ENCODE measurements at places on chromosomes 6 and 20.

- DNase-seq, result no peak
Observed at GRCh38 chr6:131948692-131949619, 2.2 kb downstream of the CCN2 start.

GRCh38 chr6:39053016-39053624 lies 4.5 kb downstream of the GLP1R start:
- DNase-seq, result no peak

GRCh38 chr6:44618371-44618770 lies 230.9 kb downstream of the CDC5L start:
- no peak for DNase-seq

DNA sequence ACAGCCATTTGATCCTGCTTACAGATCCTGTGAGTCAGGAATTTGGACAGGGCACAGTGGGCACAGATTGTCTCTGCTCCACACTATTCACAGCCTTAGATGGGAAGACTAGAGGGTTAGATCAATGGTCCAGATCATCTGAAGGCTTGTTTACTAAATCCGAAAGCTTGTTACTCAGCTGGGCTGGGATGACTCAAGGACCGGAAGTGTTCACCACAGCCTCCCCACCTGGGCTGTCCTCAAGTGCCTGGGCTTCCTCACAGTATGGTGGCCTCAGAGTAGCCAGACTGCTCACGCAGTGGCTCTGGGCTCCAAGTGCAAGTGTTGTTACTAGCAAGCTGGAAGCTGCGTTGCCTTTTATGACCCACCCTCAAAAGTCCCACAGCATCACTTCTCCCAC lies 75.4 kb upstream of the INSM1 start:
- DNase-seq, result no peak

DNA sequence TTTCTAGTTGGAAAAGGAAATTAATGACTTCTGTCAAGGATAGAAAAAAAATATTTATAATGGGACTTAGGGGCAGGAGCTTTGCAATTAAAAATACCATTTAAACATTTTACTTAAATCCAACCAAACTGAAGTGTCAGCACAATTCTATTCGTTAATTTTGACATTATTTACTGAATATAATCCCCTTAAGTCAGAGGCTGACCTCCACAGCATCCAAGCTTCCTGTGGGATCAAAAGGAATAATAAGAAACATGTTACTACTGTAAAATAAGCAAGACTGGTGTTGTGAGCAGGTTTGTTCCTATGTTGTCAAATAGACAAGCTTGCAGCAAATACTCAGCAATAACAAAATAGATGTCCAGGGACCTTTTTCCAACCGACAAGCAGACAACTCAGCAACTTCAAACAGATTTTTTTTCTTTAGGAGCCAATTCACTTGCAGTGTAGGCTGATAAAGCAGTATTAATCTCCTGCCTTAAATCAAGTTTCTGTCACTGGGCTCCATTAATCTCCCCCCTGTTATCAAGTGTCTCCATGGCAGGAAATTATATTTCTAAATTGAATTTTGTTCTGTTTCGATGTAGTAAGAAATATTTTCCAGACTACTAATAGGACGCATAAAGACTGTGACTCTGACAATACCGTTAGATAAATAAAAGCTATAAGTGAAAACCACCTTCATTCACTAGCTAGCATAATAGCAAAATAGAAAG lies 157.4 kb downstream of the HACE1 start:
- no peak for DNase-seq

- DNase-seq, result no peak
Observed at GRCh38 chr6:45415315-45415714, 37.6 kb upstream of the SUPT3H start.

GRCh38 chr20:32444474-32445220 lies 86.5 kb downstream of the ASXL1 start:
- DNase-seq, result no peak

DNA sequence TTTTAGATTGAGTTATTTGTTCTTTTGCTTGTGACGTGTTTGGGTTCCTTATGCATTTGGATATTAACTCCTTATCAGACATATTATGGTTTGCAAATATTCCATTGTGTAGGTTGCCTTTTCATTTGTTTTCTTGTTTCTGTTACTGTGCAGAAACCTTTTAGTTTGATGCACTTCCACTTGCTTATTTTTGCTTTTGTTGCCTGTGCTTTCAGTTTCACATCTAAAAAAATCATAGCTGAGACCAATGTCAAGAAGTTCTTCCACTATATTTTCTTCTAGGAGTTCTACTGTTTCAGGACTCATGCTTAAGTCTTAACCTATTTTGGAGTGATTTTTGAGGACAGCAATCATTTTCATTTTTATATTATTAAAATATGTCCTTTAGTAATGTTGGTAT lies 113.5 kb downstream of the EPM2A start:
- DNase-seq, result no peak

- no peak for DNase-seq
Observed at GRCh38 chr20:33408313-33408712, 7.0 kb upstream of the CDK5RAP1 start.

DNA sequence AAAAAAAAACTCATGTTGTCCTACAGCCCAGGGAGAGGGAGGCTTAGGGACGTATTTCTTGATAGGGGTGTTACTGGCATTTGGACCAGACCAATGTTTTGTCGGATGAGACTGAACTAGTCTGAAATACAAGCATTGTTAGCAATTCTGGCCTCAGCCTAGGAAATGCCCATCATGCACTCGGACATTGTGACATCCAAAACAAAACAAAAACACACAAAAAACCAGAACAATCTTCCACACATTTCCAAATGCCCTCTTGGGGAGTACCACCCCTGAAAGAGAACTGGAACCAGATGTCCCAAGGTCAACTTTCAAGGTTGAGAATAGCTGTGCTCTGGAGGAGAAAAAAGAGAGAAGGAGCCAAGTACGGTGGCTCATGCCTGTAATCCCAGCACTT lies 299.1 kb upstream of the JARID2 start:
- no peak for DNase-seq

DNA sequence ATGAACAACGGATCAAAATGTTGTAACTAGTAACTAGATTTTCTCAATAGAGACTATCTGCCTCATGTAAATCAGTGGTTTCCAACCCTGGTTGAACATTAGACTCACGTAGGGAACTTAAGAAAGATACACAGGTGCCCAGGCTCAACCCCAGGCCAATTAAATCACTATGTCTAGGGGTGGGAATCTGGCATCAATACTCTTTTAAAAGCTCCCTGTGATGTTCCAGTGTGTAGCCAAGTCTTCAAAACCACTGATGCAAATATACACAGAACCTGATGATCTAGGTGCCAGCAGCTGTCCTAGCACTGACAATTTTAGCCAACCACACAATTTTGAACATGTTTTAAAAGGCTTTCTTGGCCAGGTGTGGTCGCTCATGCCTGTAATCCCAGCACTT lies 128.7 kb downstream of the TBC1D32 start:
- no peak for DNase-seq

GRCh38 chr6:90086517-90086916 lies 192.2 kb downstream of the GJA10 start:
- no peak for DNase-seq

GRCh38 chr20:33651562-33652048 lies 10.5 kb upstream of the C20orf144 start:
- no peak for DNase-seq

DNA sequence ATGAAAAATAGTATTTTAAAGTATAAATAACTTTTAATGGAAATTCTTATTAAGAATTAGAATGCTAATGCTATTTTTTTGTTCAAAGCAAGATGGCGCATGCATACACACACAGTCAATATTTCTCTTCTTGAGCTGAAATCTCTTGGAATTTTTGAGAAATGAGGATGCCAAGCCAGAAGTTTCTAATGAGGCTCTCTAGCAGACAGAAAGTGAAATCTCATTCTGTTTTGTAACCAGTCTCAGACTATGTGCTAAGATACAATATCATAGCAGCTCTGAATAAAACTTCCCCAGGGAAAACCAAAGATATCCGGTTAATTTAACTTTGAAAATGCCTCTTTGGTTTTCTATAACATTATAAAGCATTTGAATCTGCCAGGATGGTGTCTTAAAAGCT lies 97.2 kb upstream of the HDAC2 start:
- DNase-seq, result no peak

DNA sequence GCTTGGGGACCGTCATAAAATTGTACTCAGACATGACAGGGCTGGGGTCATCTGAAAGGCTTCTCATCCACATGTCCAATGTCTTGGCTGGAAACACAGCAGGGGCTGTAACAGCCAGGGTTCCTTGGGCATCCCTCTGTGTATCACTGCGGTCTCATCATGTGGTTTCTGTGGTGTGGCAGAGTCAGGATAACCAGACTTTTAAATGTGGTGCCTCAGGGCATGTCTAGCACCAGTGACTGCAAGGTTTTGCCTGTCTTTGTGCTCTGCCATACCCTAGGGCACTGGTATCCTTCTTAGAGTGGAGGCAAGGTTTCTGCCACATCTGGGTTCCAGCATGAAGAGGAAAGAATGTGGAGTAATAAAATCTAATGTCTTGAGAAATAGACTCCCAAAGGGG lies 124.2 kb downstream of the PLEKHG1 start:
- no peak for DNase-seq

DNA sequence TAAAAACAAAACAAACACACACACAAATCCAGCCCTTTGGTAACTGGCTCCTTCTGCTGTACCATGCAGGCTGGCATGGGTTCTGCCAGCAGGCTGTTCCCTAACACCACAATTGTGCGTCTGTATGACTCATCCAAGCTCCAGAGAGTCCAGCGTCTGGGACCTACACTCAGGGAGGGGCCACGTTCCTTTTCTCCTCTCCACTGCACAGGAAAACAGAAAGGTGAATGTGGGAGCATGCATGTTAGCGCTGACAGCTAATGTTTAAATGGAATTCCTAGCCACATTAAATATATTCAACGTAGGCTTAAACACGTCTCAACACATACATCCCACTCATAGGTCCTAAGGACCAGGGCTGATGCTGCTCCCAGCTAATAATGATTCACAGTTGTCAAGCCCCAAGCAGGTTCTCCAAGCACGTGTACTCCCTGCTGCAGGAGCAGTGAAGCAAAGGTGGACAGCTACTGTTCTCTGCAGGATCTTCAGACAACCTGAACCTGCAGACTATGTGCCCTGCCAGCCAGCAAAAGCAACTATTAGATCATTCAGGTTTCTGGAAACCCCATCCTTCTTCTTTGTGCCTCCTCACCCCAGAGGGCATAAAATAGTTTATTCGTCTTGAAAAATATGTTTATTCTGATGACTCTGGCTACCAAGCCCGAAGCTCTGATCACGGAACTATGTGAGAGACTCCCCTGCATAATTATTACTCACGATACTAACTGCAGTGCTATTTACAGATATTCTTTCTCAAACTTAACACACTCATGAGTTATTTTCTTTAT lies 20.9 kb downstream of the MAP1LC3A start:
- DNase-seq, result peak; percentile 88

DNA sequence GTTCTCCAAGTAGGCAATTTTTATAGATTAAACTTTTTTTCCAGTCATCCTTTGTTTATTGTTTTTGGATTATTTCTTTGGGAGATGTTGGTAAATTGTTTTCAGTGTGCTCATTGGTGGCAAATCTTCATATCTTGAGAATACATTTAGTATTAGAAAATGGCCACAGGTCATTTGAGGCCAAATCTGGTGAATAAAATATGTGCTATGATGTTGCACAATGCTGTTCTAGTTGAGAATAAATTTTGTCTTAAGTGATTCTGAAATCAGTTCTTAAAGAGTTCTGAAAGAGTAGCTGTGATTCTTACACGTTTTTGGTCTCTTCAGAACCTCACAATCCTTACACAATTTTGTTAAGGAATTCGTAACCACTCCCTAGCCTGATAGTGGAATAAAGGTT lies 20.1 kb downstream of the CDKAL1 start:
- no peak for DNase-seq

GRCh38 chr6:56549014-56549413 lies 93.7 kb downstream of the DST start:
- no peak for DNase-seq

DNA sequence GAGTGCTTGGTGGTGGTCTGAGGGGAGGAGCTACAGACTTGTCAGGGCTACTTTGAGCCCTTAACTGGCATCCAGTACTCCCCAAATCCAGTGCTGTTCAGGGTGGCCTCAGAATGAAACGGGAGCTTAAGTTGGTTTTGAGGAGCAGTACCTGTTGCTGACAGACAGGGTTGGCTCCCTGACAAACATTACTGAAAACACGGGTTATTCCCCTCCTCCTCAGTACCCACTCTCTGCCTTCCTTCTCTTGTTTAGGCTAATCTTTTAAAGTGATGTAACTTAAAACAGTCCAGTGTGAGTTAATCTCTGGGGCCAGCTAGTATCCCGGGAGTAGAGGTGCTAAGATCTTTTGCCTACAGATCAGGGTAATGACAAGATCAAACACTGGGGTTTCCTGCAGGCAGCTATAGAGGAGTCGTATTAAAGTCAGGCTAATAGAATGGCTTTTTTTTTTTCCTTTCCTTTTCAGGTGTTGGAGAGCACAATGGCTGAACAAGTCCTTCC lies 3.7 kb downstream of the TNFAIP3 start:
- DNase-seq, result no peak

DNA sequence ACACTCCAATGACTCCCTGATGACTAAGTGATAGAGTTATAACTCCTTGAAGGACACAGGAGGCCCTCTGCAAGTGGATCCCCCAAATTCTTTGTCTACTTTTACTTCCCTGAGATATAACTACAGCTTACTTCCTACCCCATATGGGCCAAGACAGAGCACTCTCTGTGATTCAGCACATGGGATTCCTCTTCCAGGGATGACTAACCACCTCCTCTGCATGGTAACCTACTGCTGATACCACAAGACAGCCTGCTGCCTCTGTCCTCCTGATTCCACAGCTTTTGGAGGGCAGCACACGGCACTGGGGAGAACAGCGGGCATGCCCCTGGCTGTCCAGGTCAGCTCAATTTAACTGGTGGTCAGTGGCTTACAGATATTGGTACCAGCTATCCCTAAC lies 675.7 kb upstream of the AGPAT4 start:
- no peak for DNase-seq

- DNase-seq, result no peak
Observed at GRCh38 chr6:16130437-16130891, 1.6 kb downstream of the MYLIP start.

- DNase-seq, result peak; percentile 90
Observed at GRCh38 chr20:3173610-3174441, 477 bp upstream of the LZTS3 start.

GRCh38 chr6:111743862-111744692 lies 129.2 kb downstream of the FYN start:
- DNase-seq, result peak; percentile 76

GRCh38 chr6:21478883-21479539 lies 114.5 kb upstream of the SOX4 start:
- DNase-seq, result no peak

DNA sequence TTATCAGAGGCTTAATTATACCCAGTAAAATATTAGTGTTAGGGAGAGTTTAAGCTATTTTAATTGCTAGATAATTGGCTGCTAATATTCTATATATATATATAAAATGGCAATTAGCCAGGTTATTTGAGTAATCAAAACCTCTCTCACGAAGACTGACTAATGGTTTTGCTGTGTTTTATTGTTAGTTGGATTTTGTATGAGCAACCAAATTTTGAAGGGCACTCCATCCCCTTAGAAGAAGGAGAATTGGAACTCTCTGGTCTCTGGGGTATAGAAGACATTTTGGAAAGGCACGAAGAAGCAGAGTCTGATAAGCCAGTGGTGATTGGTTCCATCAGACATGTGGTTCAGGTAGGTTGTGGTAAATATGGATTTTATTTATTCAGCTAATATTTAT lies 102.2 kb downstream of the RTN4IP1 start:
- no peak for DNase-seq
